ENCODE measurements at places on chromosomes 5 and 9.

- no peak for DNase-seq
Measured at GRCh38 chr5:56825222-56825824, 10.0 kb downstream of the MAP3K1 start.

- DNase-seq = no peak
Measured at GRCh38 chr5:142864290-142865260, 94.4 kb downstream of the ARHGAP26 start.

- DNase-seq = no peak
Measured at GRCh38 chr9:104981543-104982129, 53.7 kb upstream of the ABCA1 start.

DNA sequence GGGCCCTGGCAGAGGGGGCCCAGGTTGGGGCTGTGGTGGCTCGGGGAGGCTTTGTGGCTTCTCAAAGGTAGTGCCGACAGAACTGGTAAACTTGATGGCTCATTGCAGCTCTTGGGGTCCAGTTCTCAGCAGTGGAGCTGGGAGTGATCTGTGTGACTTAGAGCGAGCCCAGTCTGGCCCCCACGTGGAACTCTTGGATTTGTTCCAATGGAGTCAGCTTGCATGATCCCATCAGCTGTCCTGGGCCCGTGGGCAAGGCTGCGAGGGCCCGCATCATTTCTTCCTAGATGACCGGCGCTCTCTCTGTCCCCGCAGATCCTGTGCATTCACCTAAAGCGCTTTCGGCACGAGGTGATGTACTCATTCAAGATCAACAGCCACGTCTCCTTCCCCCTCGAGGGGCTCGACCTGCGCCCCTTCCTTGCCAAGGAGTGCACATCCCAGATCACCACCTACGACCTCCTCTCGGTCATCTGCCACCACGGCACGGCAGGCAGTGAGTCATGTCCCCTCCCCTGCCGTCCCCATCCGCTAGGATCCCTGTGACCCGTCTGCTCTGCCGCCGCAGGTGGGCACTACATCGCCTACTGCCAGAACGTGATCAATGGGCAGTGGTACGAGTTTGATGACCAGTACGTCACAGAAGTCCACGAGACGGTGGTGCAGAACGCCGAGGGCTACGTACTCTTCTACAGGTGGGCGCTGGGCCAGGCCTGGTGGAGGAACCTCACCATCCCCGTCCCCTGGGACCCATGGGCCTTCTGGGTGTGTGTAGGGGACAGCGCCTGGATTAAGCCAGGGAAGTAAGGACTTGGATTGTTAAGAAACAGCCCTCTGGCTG, 39.2 kb downstream of the USP20 start:
- DNase-seq = peak; percentile 34

DNA sequence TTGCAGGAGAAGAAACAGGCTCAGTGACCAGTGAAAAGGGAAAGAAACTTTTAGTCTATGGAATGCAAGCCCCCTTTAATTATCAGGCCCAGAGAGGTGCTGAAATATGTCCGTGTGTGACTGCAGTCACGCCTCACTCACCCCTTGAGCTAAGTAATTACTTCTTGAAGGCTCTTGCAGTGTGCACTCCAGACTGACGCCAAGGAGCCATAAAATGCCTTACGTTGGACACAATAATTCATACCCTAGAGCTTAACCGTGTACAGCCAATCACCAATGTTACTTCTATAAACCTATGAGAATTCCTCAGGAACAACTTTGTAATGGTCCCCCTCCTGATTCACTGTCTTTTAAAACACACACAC, 242.2 kb downstream of the SYK start:
- no peak for DNase-seq

- no peak for DNase-seq
Measured at GRCh38 chr5:173243243-173243830, 8.3 kb upstream of the NKX2-5 start.

DNA sequence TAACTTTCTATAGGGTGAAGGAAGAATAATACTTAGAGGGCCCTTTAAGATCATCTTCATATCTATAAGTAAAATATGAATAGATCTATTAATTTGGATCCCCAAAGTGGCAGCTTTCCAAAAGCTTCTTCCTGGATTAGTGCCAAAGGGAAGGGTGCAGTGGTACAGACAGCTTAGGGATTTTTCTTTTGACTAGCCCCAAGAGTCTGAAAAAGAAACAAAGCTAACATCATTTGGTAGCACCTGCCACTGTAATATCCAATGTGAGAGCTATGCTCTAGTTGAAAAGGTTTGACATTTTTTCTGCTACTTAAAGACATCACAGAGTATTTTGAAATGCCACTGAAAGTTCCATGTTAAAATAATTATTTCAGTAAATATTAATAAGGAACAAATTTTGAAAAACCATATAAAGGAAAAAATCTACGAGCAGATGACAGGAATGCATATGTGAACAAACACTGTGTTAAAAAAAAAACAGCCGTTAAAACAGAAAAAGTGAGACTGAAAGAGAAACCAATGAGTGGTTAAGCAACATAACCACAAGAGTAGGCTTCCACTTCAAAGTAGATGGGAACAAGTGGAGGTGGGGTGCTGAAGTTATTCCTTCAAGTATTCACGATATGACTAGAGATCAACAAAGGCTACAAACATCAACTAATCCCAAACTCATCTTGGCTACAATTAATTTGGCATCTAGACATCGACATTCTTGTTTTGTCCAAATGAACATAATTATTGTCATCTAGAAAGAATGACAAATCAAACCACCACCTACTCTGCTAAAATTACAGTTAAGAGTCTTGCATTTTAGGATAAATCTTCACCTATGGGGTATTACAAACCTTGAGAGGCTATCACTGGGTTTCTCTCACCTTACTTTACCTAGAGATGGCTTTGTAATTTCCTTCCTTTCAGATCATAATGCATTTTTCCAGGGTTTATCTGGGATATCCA, 137.5 kb downstream of the CPLANE1 start:
- DNase-seq = no peak

GRCh38 chr9:110105107-110105506, 102.9 kb downstream of the C9orf152 start:
- DNase-seq = no peak

GRCh38 chr9:120308495-120308894, 271.5 kb downstream of the CDK5RAP2 start:
- peak; percentile 39 for DNase-seq

GRCh38 chr9:107214915-107215314, 68.2 kb upstream of the RAD23B start:
- DNase-seq = no peak

- no peak for DNase-seq
Measured at GRCh38 chr9:125176636-125177035, 13.0 kb downstream of the PPP6C start.

DNA sequence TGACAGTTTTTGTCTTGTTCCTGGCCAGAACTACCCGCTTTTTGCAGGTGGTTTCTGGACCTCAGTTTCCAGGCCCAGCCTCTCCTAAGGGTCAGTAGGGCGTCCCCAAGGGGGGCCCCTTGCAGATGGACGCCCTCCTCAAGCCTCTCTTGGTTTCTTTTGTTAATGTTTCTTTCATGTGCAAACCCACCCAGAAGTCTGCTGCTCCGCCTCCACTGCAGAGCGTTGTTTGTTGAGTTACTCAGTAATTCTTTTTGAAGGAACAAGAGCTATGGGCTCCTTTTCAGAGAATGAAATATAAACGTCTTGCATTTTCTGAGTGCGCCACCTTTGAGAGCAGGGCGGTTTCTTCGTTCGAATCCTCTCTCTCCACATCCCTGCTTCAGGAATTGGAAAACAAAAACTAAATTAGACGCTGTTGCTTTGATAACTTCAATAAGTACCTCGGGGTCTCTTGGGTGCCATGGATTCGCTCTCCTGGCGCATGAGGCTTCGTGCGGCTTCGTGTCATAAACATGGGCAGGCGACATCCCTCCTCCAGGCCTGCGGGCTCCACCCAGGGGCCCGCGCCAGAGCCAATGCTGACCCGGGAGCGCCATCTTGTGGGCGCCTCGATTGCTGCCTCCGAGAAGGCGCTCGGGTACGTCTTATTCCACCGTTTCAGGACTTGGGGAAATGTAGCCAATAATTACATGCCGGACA, 38.3 kb upstream of the CKMT2 start:
- DNase-seq = peak; percentile 96

GRCh38 chr5:14580398-14581034, 1.1 kb upstream of the OTULINL start:
- DNase-seq = no peak

- no peak for DNase-seq
Measured at GRCh38 chr5:9505225-9505624, 40.6 kb downstream of the SEMA5A start.

DNA sequence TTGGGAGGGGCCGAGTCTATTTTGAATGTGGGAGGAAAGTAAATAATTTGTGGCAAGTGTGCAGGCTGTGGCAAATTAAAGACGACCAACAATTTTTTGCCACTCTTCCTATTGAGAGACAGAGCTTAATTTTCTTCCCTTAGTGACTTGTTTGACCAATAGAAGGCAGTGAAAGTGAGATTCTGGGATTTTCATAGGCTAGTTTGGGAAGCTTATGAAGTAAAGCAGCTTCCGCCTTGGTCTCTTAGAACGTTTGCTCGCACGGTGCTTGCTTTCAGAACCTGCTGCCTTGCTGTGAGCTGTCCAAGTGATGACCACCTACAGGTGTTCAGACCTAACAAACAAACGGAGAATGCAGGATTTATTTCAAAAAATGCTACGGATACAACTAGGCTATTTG, 6.7 kb upstream of the OR1N2 start:
- DNase-seq = no peak

DNA sequence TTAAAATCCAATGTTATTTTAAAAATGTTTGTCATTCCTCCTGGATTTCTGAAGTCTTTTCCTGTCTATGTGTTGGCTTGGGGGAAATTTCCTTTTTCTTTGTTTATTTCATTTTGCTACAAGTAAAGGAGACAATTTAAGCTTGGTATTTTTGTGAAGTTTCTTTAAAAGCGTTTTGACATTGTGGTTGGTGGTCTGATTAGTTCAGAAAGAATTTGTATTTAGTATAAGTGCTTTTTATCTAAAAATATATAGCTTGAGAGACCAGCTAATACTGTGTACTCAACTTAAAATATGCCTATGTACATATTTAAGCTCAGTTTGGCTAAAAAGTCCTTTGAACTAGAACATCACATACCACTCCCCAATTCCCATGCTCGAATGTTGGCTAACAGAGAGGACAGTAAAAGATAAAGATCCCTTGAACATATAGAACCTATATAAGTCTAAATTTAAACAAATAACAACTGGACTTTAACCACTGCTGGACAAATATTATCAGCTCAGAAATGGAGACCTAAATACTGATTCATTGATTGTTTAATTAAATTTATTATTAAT, 237.6 kb downstream of the TLE4 start:
- no peak for DNase-seq

GRCh38 chr5:84597904-84598303, 213.2 kb upstream of the EDIL3 start:
- DNase-seq = peak; percentile 13

- DNase-seq = no peak
Measured at GRCh38 chr5:133945568-133945967, 22.9 kb downstream of the C5orf15 start.

DNA sequence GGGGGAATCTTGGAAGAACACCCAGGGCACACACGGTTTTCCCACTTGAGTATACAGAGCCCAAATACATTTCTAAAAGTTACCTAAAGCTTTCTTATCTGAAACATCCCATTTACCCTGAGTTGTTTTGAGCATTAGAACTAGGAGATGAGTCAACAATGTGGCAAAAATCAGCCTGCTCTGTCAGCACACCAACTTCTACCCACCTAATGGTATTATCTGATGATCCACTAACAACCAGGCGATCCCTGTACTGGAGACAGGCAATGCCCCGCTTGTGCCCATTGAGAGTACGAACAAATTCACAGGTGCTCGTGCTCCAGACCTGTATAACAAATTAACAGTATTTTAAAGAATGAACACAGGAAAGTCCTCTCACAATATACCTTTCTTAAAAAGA, 87.0 kb downstream of the SMIM23 start:
- no peak for DNase-seq

- DNase-seq = no peak
Measured at GRCh38 chr5:142246258-142246657, 78.6 kb downstream of the SPRY4 start.

- no peak for DNase-seq
Measured at GRCh38 chr5:41906151-41906550, 2.0 kb downstream of the RIMOC1 start.

GRCh38 chr9:135971111-135971766, 10.1 kb upstream of the UBAC1 start:
- DNase-seq = peak; percentile 51

- no peak for DNase-seq
Measured at GRCh38 chr9:70635790-70636189, 221.3 kb upstream of the KLF9 start.

- DNase-seq = no peak
Measured at GRCh38 chr5:149870697-149871096, 73.9 kb downstream of the PDE6A start.

DNA sequence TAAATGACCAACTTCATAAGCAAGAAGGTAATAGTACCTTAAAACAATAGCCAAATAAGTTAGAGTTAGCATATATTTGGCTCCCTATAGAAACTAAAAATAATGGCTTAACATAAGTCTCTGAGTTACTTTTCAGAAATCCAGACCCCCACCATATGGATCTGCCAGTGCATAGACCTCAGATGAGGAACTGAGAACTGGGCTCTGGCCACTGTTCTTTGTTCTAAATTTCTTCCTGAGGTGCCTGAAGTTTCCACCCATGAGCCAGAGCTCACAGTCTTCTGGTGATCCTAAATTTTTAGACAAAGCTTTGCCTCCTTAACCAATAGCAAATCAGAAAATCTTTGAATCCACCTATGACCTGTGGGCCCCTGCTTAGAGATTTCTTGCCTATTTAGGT, 250.9 kb downstream of the YTHDC2 start:
- no peak for DNase-seq

- no peak for DNase-seq
Measured at GRCh38 chr5:58972301-58972700, 389.4 kb downstream of the RAB3C start.

- no peak for DNase-seq
Measured at GRCh38 chr5:164345853-164346252, 840.4 kb downstream of the MAT2B start.

- no peak for DNase-seq
Measured at GRCh38 chr5:32581010-32581785, 4.2 kb upstream of the SUB1 start.

DNA sequence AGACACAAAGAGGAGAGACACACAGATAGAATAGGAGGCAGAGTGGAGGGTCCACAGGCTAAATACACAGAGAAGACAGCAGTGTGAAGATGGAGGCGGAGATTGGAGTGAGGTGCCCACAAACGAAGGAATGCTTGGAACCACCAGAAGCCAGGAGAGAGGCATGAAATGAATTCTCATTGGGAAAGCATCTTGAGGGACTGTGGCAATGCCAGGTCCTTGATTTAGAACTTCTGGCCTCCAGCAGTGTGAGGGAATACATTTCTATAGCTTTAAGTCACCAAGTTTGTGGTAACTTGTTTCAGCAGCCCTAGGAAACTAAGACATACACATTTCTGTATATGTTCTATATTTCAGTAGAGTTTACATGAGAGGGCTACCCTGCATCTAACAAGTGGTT, 396.6 kb upstream of the ZNF608 start:
- DNase-seq = no peak

DNA sequence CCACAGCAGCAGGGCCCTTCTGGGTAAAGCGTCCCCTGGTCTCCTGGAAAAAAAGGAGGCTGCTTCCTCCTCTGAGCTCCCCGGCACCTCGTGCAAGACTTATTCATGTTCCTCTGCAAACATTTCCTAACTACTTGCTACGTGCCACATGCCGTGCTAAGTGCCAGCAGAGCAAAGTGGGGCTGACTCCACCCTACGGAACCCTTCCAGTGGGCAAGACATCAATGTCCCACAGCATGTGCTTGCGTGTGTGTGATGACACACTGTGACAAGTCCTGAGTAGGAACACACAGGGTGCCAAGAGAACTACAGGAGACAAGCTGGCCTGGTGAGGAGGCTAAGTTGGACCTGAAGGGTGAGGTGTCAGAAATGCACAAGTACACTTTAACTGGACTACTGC, 57.4 kb downstream of the SEMA4D start:
- no peak for DNase-seq

Data from H7 (cell line).